Left ventricle myocardium inferior (tissue), 1 donor: ENCODE measurements at places on chromosomes 3 and 15. TPM values are rescaled to one million over a fixed set of nuclear protein-coding genes. Genes with fewer than 3 reads are reported as not detected.

GRCh38 chr3:78969483-78969882, 798.3 kb downstream of the ROBO1 start:
- H3K4me1 ChIP-seq, result no peaks in the 10 kb centered on the region
- no peak overlapping the region for H3K4me3 ChIP-seq
- no peaks in the 10 kb centered on the region for H3K36me3 ChIP-seq
- no peak for DNase-seq

- no peak for DNase-seq
- H3K36me3 ChIP-seq, result peaks cover 73% of the 10 kb centered on the region
These were observed 55.0 kb downstream of the ATP2C1 start for GRCh38 chr3:130948929-130949328.

NOX5 gene
- total RNA-seq, result not detected

TMEM266 gene
- total RNA-seq, result not detected

HTR3D gene
- total RNA-seq, result not detected

DNA sequence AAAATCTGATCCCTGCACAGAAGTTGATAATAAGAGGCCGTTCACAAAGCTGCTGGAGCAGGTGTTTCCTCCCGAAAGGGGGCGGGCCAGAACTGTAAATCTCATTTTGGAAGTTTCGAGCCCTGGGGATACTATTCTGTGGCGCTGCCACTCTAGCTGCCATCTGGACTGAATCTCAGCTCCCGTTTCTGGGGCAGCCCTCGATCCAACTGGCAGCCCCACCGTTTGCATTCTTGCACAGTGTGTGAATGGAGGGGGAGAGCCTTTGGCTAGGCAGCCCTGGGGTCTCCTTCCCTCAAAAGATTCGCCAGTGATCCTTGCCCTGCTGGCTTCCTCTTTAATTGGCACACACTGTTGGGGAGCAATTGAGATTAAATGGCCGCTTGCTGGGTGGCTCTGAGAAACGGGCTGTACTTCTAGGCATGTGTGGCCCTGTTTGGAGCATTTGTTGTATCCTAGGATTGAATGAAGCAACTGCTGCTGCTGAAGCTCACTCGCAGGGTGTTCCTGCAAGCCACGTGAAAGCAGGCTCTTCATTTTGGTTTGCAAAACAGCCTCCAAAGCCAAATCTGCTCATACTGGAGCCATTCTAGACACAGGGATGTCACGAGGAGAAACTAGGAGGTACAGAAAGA, 57.2 kb upstream of the TOPAZ1 start:
- peak overlapping the region; percentile 15 for H3K4me3 ChIP-seq
- peaks cover 8% of the 10 kb centered on the region for H3K4me1 ChIP-seq
- H3K27ac ChIP-seq, result no peak overlapping the region
- DNase-seq, result no peak
- H3K36me3 ChIP-seq, result no peaks in the 10 kb centered on the region

- no peak for DNase-seq
- H3K4me3 ChIP-seq, result no peak overlapping the region
- no peaks in the 10 kb centered on the region for H3K27me3 ChIP-seq
- H3K36me3 ChIP-seq, result peaks cover 21% of the 10 kb centered on the region
These were observed 88.8 kb upstream of the CTDSPL start for GRCh38 chr3:37772773-37773354.

GRCh38 chr3:44954304-44954703, 21.7 kb downstream of the ZDHHC3 start:
- H3K27me3 ChIP-seq, result no peaks in the 10 kb centered on the region
- H3K4me1 ChIP-seq, result peaks cover 20% of the 10 kb centered on the region
- DNase-seq, result no peak
- no peak overlapping the region for H3K27ac ChIP-seq
- no peak overlapping the region for H3K4me3 ChIP-seq
- H3K36me3 ChIP-seq, result peaks cover 18% of the 10 kb centered on the region

GRCh38 chr3:48500656-48501055, 3.3 kb downstream of the SHISA5 start:
- H3K4me3 ChIP-seq, result no peak overlapping the region
- DNase-seq, result no peak
- H3K27ac ChIP-seq, result no peak overlapping the region
- peaks cover 32% of the 10 kb centered on the region for H3K36me3 ChIP-seq
- peaks cover 39% of the 10 kb centered on the region for H3K4me1 ChIP-seq
- H3K27me3 ChIP-seq, result no peaks in the 10 kb centered on the region

ANKRD34C gene
- 0.66 TPM for total RNA-seq

DNA sequence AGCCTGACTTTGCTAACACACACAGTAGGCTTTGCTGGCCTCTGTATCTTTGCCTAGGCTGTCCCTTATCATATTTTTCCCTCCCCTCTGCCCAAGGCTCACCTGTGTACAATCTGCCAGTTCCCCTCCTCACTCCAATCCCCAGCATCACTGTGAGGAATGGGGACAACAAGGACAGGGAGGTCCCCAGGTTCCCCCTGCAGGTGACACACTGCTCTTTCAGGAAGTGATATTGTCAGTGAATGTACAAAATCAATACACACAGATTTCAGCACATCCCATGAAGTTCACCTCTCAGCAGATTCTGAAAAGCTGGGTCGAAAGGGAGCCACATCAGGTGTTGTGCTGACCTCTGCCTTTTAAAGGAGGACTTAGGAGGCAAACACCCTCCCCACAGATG, 177.5 kb downstream of the RAB11A start:
- DNase-seq, result no peak
- no peaks in the 10 kb centered on the region for H3K4me1 ChIP-seq
- H3K27me3 ChIP-seq, result peaks cover 60% of the 10 kb centered on the region
- no peak overlapping the region for H3K27ac ChIP-seq
- H3K36me3 ChIP-seq, result no peaks in the 10 kb centered on the region
- no peak overlapping the region for H3K4me3 ChIP-seq

RBP2 gene
- total RNA-seq, result not detected
